ENCODE measurements at places on chromosomes 4 and X.
A peak's percentile ranks its signal among the peaks of the same experiment; 100 is the strongest.

- DNase-seq, result no peak
Observed at GRCh38 chrX:112048707-112049106, 33.9 kb downstream of the TRPC5 start.

DNA sequence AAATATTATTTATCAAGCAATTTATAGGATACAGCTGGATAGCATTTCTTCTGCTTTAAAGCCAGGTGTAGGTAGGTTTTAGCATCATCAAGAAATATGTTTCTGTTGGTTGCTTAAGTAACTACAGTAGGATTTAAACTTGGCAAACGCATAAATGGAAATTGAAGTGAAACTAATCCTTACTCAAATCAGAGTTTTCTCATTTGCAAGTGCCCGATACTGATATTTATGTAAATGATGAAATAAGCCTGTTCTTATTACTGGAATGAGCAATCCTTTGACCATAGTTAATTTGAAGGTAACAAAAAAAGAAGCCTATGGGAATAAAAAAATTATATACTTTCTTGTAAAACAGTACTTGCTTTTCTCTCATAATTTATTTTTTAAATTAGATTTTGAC, 23.2 kb upstream of the PIGA start:
- no peak for DNase-seq

DNA sequence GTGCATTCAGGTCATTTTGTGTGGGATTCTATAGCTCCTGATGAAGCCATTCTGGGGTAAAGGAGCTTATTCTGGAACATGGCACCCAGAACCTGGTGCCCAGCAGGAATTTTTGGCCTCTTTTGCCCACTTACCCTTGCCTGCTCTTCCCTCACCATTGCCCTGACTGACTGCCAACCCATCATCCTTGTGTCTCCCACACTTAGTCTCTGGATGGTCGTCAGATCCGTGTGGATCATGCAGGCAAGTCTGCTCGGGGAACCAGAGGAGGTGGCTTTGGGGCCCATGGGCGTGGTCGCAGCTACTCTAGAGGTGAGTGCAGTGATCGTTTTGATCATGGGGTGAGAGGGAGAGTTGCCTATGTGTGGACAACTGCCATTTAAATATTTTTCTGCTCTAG, 1.8 kb downstream of the RBM3 start:
- no peak for DNase-seq

DNA sequence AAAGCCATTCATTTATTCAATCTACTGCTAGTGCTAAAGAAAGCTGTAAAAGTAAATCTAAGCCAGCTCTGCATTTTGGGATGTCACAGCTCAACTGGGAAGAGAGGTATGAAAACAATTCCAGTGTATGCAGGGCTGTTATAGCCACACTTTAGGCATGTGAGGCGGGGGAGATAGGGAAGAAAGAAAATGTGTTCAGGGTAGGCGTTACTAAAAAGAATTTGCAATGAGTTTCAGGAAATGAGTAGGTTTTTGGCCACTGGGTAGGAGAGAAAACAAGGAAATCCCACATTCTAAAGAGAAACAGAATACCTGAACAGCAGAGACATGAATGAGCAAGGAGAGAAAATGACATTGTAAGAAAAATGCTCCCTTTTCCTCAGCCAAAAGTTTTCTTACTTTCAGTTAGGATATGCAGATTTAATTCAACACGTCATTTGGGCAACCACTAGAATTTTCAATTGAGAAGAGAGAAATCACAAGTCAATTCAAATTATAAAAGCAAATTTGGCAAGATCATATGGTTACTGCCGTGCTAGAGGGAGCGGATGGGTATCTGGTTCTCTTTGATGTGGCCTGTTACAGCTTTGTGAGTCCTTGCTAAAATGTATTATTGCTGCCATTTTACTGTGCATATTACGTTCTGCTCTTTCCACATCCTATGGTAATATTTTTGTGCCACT, 226.3 kb downstream of the KCNIP4 start:
- DNase-seq, result no peak

GRCh38 chr4:27008679-27009078, 148.0 kb downstream of the STIM2 start:
- no peak for DNase-seq

DNA sequence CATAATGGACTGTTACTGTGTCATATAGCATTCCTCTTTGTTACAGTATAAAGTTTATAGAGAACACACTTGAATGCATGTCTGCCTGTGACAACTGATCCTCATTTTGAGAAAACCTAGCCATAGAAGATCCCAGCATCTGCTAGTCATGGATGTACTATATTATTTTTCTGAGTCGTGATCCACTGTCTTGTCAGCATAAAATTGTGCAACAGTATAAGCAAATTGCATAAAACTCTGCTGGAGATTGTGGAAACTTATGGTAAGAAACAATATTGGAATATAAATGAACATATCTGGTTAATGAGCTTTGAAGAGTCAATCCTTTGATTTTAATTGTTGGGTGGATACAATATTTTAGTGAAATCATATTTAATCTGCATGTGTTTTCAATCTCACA, 3.6 kb downstream of the NEIL3 start:
- DNase-seq, result no peak

GRCh38 chrX:125953814-125954213, 212.3 kb downstream of the DCAF12L2 start:
- peak; percentile 14 for DNase-seq

- no peak for DNase-seq
Observed at GRCh38 chrX:2340991-2341390, 159.8 kb downstream of the DHRSX start.

- DNase-seq, result no peak
Observed at GRCh38 chr4:1763550-1764080, 29.5 kb upstream of the FGFR3 start.

GRCh38 chrX:119636419-119636818, 30.2 kb upstream of the NKRF start:
- DNase-seq, result no peak

GRCh38 chr4:158758142-158758541, 10.7 kb upstream of the FNIP2 start:
- peak; percentile 37 for DNase-seq

- DNase-seq, result no peak
Observed at GRCh38 chr4:22695917-22696316, 3.2 kb downstream of the GBA3 start.

GRCh38 chr4:1610791-1611500, 73.2 kb downstream of the FAM53A start:
- DNase-seq, result no peak

GRCh38 chrX:47817421-47817820, 19.3 kb upstream of the ZNF81 start:
- DNase-seq, result no peak

DNA sequence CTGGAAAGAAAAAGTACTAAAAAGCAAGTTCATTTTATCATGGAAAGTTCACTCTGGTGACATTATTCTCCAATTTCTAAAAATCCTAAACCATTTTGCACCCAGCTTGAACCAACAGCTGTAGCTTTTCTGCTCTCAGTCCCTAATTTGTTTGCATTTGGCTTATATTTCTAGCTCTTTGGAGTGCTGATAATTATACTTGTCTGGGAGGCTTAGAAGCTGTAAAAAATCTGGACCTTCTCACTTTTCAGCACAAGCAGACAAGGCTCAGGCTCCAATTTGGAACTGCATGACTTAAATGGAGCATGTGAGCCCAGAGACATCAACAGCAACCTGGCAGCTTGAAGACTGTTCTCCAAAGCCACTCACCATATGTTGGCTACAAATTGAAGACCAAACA, 170.9 kb upstream of the PCDH18 start:
- no peak for DNase-seq

DNA sequence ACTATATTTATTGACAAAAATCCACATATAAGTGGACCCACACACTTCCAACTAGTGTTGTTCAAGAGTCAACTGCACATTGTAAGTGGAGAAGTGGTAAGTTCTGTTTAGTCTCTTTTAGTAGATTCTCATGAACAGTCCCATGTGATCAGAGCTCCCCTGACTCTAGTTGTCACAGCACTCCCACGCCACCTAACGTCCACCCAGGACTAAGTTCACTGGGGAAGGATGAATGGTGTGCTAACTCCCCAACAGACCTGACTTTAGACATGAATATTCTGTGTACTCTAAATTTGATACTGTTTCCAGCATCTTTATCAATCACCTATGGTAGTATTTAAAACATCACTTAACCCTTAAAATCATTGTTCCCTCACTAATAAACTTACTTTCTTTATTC, 59.8 kb downstream of the PACRGL start:
- no peak for DNase-seq

- DNase-seq, result no peak
Observed at GRCh38 chr4:174596513-174596912, 74.2 kb upstream of the HPGD start.

DNA sequence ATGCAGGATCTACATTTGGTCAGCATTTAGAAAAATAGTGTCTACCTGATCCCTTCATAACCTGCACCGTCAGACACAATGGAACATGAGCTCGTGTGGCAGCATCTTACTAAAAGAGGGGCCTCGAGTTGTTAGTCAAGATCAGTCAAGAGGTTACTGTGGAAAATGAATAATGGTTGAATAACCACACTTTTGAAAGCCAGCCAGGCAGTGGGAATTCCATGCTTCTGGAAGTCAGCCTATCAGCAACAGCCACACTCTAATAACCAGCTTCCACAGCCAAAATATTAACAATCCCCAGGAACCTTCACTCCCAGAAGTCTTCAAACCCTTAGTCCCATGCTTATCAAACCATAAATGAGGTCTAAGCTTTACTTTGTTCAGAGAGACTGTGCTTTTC, 234.3 kb downstream of the HS3ST1 start:
- DNase-seq, result no peak

- no peak for DNase-seq
Observed at GRCh38 chr4:7342223-7343080, 92.3 kb downstream of the PSAPL1 start.

- DNase-seq, result peak; percentile 15
Observed at GRCh38 chr4:39083164-39083563, 21.1 kb downstream of the KLHL5 start.

DNA sequence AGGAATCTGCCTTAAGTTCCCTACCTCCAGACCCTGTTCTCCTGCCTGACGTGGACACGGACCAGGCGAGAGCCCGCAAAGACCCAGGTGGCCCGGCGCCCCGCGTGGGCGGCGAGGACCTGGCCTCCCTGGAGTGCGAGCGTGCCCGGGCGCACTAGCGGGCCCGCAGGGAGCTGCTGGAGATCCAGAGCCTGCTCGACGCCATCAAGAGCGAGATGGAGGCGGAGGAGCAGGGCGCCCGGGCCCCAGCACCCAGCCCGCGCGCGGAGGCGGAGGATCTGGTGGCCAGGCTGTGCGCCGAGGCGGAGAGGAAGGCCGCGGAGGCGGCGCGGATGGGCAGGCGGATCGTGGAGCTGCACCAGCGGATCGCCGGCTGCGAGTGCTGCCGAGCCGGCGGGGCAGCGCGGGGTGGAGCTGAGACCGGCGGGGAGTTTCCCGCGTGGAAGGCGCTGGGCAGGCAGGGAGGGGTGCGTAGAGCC, 18.2 kb downstream of the MRFAP1 start:
- DNase-seq, result no peak

GRCh38 chr4:80492761-80493160, 157.2 kb downstream of the CFAP299 start:
- no peak for DNase-seq

GRCh38 chr4:31649878-31650277, 929.7 kb downstream of the PCDH7 start:
- DNase-seq, result no peak

GRCh38 chr4:183872531-183872930, 32.6 kb upstream of the STOX2 start:
- DNase-seq, result no peak

DNA sequence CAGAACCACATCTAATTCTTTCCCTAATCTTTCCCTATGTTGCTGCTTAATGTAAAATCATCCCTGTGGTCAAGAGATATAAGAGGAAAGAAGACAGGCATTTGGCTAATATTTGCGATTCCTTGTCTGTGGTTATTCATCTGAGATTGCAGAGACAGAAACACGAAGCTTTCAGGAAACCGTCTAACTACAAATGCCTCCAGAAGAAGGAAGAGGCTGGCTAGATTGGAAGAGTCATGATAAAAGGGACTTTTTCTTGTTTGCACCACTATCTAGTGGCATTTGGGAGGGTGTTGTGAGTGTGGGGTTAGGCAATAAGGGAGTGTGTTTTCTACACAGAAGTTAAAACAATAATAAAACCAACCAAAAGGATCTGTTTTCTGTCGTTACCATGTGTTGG, 43.9 kb downstream of the TMEM154 start:
- DNase-seq, result no peak

DNA sequence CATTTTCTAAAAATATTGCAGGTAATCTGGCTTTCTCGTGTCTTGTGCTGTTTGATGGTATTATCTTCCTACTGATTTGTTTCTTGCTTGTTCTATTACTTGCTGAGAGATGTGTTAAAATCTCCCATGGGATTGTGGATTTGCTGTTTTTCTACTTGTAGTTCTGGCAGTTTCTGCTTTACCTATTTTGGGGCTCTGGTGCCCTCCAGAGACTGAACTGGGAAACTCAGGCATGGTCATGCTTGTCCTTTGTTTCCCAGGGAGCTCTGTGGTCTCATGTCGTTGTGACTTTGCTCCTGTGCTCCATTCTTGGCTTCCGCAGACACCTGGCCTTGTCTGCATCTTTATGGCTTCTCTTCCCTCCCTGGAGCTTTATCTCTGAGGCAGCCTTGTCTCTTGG, 39.5 kb downstream of the NSD2 start:
- DNase-seq, result peak; percentile 36

- DNase-seq, result no peak
Observed at GRCh38 chr4:20251031-20251795, 492 bp upstream of the SLIT2 start.

- DNase-seq, result no peak
Observed at GRCh38 chrX:10482261-10482660, 138.1 kb downstream of the MID1 start.

DNA sequence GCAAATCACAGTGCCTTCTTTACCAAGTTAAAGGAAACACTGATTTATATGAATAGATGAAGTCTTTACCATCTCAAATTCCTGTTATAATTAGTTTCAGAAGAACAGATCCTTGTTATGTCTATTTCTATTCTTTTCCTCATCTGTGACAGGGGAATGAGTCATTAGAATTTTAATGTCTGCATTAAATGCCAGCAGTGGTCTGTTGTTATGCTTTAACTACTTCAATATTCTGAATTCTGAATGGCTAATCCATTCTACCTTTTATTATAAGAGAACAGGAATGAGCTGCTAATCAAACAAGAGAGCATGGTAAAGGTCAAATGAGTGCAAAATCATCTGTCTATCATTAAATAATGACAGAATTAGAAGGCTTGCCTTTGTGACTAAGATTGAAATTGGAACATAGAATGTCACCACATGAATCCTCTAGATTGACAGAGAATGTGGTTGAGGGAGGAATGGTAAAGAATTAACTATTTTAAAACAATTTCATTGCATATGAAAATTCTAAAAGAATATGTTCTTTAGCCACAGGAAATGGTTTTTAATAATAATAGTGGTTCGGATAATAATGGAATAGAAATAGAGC, 935.5 kb downstream of the ADGRL3 start:
- peak; percentile 10 for DNase-seq

GRCh38 chr4:130640592-130640991, 1544.6 kb downstream of the C4orf33 start:
- DNase-seq, result no peak

- DNase-seq, result peak; percentile 60
Observed at GRCh38 chr4:147479786-147480185, 1.1 kb upstream of the EDNRA start.

GRCh38 chr4:82381235-82381634, 7.4 kb upstream of the HNRNPD start:
- DNase-seq, result no peak
